ENCODE measurements at places on chromosomes 3 and 15. TPM values are rescaled to one million over a fixed set of nuclear protein-coding genes. Genes with fewer than 3 reads are reported as not detected.

DNA sequence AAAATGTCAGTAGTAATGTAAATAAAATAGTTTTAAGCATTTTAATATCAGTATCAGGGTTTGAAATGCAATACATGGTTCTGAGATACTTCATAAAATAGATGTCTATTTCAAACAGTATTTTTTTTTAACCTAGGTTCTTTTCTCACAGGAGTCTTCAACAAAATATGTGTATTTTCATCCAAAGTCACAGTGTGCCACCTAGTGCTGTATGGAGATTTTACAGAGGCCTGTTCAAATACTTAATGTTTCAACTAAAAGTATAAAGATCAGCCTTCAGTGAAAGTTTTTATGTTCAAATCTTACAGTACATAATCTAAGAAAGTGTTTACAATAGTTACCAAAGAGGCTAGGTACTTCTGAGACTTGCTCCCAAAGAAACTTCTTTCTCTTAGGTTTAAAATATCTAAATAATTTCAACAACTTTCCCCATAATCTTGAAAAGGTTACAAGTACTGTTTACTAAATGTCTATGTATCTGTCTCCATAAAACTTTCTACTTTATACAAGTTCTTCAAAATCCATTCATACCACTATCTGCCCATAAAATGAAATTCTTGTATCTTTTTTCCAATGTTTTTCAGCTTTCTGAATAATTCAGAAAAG, 38.3 kb downstream of the SCAPER start:
- peak; percentile 63 for DNase-seq

Gene LYSMD4
- total RNA-seq, result 35.4 TPM

Gene FETUB
- total RNA-seq, result not detected

DNA sequence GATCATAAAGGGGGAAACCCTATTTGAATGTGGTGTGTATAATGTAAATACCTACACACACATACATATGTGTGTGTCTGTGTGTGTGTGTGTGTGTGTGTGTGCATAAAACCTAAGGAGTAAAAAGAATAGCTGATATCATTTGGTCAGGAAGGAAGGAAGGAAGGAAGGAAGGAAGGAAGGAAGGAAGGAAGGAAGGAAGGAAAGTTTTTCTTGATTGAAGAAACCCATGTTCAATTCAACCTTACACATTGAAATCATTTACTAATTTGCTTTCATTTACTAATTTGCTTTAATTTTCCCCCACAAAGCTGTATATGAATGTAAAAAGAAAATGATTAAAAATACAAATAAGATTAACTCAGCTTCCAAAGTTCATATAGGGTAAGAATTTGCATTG, 386.6 kb downstream of the ROBO2 start:
- no peak for DNase-seq

Gene CD86
- 2.5 TPM for total RNA-seq

DNA sequence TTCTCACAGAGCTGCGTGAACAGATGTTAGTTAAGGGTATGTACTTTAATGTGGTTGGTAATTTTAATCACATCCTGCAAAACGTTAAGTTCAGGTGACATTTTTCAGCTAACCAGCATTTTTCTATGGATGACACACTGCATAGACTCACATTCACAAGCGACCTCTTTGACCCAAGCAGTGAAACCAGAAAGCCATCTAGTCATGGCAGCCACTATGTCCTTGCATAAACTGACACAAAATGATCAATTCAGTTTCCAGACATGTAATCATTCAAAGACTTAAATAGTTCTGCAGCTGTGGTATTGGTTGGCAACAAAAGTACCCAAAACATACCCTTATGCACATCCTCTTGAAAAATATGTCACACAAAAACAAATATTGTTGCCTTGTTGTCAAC, 7.4 kb upstream of the CAPN7 start:
- no peak for DNase-seq

- no peak for DNase-seq
These were observed 39.8 kb upstream of the CMTM8 start for GRCh38 chr3:32198714-32199113.

GRCh38 chr3:184968115-184968514, 156.1 kb downstream of the VPS8 start:
- DNase-seq, result no peak

Gene MCF2L2
- total RNA-seq, result 2.6 TPM

DNA sequence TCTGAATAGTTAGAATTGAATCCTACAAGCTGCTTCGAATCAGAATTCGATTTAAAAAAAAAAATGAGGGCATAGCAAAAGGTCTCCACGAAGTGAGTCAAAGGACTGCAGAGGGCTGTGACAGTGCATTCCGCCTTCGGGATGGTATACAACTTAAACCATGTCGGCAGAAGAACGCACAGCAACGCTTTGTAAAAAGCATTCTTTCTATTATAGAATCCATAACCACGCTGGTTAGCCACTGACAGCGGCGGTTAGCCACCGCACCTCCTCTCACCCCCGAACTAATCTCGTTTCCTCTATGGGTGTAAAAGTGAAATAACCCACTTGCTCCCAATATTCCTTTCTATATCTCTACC, 664 bp upstream of the PIK3CA start:
- no peak for DNase-seq

Gene MST1R
- 5.7 TPM for total RNA-seq

- no peak for DNase-seq
These were observed 251.9 kb downstream of the NAALADL2 start for GRCh38 chr3:175111036-175111435.

Gene MYH15
- 0.82 TPM for total RNA-seq

- no peak for DNase-seq
These were observed 5.5 kb downstream of the MYL3 start for GRCh38 chr3:46857485-46858341.

DNA sequence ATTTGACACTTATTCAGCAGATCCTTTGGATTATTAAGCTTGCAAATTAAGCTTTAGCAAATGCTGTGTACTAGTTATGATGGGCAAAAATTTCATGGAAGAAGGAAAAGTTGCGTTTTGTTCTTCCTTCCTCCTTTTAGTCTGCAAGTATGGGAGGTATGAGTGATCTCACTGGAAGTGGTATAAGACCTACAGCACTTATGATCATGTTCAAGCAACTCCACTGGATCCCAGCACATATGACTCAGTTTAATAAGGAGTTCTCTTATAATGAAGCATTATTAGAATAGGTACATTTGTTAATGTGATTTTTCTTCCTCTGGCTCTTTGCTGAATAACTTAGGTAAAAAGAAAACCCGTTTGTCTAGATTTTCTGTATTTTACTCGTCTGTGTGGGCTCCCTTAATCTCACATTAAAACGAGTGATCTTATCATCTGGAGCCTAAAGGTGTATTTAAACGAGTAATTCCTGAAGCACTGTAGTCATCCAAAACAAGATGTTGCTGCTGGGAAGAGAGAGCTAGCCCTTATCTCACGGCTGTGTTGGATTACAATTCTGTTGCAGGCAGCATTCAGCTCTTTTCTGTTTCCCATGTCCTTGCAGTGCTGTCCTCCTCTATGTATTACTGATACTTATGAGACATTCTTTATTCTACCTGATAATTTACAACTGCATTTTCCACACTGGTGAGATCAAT, 264.9 kb downstream of the GBE1 start:
- DNase-seq, result no peak

Gene NIPA2
- 67.1 TPM for total RNA-seq

Gene CDV3
- 177 TPM for total RNA-seq

Gene GPR149
- total RNA-seq, result 0.41 TPM

GRCh38 chr15:87755226-87755625, 501.3 kb downstream of the NTRK3 start:
- DNase-seq, result no peak

DNA sequence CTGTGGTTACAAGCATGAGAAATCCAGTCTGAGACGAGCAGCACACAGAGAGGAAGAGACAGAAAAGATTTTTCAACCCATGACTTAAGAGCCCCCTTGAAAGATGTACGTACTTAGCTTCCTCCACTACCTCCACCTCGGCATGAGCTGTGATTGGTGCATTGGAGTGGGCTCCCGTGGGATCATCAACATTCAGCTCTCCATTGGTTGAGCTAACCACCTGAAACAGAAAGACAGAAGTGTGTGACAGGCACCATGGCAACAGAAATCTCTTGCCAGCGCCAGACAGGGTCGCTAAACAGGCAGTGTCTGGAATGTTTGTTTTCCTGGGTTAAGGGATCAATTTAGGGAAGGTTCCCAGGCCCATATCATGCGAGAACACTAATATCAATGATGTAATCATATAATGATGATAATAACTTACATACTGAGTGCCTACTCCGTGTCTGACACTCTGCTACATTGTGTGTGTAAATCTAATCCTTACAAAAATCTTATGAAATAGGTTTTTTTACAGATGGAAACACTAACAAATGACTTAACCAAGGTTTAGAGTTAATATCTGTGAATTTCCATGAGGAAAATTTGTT, 17.5 kb upstream of the PPIB start:
- peak; percentile 15 for DNase-seq

- DNase-seq, result no peak
These were observed 41.8 kb downstream of the AQR start for GRCh38 chr15:34927726-34928125.

Gene CISH
- total RNA-seq, result 6.5 TPM

Gene SPINK8
- total RNA-seq, result not detected

- DNase-seq, result no peak
These were observed 3.7 kb downstream of the CHST13 start for GRCh38 chr3:126527455-126528211.

- peak; percentile 80 for DNase-seq
These were observed 5.3 kb upstream of the BCL6 start for GRCh38 chr3:187750513-187751123.

Gene CD276
- 85.4 TPM for total RNA-seq

- peak; percentile 55 for DNase-seq
These were observed 24.3 kb downstream of the PLEKHO2 start for GRCh38 chr15:64865998-64866520.

- no peak for DNase-seq
These were observed 82.9 kb upstream of the TBC1D5 start for GRCh38 chr3:17825298-17825697.

DNA sequence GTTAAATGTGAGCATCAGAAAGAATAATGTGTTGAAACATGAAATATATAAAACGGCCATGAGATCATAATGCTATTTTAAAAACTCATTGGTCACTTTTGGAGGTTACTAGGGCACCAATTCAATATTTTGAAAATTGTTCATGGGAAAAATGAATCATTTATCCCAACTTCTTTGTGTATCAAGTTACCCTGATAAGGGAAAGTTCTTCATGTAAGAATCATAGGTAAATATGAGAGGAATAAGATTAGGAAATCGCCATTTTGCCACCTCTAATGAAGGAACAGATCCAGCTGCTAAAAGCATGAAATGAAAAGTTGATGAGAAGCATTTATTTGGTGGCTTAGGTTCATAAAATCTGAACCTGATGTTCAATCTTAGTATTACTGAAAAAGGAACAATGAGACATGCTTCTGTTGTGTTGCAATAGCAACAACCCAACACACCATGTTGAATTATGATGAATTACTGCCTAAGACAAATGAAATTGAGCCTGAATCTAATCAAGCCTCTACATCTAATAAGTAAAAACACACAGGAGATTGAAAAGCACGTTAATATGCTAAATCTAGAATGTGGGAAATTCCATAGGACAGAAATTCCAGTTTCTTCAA, 32.5 kb downstream of the ABHD5 start:
- no peak for DNase-seq

GRCh38 chr3:125128861-125129501, 73.2 kb upstream of the HEG1 start:
- DNase-seq, result peak; percentile 84

DNA sequence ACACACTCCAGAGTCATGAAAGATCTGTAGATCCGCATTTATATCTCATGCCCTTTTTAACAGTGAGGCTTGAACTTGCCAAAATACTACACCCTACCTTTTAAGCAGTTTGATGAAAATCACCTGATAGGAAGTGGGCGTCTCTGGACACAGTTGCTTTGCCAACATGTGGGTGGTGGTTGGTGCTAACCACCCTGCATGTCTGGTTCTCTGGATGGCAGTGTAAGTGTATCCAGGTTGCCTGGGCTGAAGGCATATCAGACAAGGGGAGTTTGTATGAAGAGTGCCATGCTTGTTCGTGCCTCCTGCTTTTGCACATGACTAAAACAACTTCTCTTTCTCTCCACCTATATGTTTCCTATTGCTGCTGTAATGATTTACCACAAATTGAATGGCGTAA, 159.6 kb downstream of the GHSR start:
- no peak for DNase-seq

DNA sequence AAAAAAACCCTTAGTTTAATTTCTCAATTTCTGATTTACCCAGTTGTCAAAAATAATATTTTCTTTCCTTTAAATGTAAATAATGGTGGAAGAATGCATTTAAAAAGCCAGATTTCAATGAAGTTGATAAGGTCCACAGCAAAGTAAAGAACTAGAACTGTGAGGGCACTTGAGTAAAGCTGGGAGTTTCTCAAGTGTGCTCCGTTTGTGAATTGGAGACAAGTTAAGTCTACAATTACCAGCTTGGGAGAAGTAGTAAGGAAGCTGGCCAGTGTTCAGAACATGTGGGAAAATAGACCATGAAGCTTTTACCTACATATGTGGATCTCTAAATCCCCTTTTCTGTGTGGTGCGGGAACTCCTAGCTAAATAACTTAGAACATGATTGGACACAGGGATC, 239.4 kb downstream of the OXSM start:
- peak; percentile 6 for DNase-seq

GRCh38 chr3:60909526-60909925, 341.7 kb downstream of the FHIT start:
- no peak for DNase-seq

Measured in tongue (tissue), 3 donors.